Heart right ventricle (tissue), 16 donors: ENCODE measurements at places on chromosomes 7 and 10.

DNA sequence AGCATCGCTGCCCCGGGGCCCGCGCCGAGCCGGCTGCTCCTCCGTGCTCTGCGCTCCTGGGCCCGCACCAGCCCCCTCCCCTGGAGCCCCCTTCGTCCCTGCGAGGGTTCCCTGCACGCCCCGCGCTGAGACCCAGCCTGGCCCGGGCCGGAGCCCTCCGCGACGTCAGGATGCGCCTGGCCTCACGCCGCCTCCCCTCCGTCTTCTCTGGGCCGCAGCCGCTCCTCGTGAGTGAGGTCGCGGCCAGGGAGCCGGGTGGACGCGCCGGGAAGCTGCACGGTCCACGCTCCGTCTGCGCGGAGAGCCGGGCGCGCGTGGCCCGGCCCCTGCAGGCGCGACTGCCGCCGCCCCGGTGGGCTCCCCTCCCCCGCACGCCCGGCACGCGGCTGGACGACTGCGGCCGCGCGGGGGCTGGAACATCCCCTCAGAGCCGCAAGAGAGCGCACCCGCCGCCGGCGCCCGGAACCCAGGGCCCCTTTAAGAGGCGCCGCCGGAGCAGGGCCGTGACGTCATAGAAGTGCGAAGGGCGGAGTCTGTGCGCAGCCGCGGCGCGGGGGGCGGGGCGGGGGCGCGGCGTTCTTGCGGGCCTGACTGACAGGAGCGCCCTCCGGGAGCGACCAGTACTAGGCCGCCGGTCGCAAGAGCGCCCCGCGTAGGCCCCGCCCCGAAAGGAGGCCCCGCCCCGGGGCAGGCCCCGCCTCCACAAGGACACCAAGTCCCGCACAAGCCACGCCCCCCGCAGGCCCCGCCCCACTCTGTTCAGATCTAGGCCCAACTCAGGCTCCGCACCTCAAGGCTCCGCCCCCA is 507 bp upstream of the INPP5A start:
- peaks cover 53% of the 10 kb centered on the region for H3K4me1 ChIP-seq
- peak overlapping the region; percentile 82 for H3K4me3 ChIP-seq
- no peaks in the 10 kb centered on the region for H3K27me3 ChIP-seq
- DNase-seq = peak; percentile 100
- no peaks in the 10 kb centered on the region for H3K36me3 ChIP-seq
- peak overlapping the region; percentile 84 for H3K27ac ChIP-seq

DNA sequence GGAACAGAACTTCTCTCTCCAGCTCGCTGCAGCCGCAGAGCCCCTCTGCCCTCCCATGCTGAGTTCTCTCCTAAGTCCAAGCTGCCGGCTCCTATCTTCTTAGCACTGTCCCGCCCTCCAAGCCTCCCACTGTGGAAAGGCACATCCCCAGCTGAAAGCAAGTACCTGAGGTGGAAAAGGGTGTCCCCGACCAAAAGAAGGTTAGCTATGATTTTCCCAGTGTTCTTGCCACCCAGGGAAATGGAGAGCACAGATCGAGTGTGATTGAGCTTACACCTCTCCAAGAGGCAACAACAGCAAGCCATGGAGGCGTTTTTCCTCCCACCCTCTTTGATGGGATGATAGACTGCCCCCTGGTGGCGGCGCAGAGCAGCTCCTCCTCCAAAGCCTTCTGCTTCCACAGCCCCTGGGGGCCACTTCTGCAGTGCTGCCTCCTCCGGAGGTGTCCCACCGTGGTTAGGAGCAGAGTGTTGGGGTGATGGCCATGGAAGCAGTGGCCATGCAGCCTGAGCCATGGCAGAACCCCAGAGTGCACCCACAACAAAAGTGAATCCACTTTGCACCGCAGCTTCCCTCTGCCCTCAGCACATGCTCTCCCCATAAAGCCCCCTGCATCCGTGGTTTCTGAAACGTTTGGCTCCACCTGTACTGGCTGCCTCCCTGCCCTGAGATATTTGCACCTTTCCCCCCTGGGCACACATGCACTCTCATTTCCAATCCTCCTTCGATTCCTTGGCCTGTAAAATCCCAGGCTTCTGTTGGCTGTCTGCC is 143.1 kb upstream of the STK17A start:
- DNase-seq = peak; percentile 16
- H3K27ac ChIP-seq = no peak overlapping the region
- no peaks in the 10 kb centered on the region for H3K27me3 ChIP-seq
- H3K4me3 ChIP-seq = no peak overlapping the region
- no peaks in the 10 kb centered on the region for H3K36me3 ChIP-seq

DNA sequence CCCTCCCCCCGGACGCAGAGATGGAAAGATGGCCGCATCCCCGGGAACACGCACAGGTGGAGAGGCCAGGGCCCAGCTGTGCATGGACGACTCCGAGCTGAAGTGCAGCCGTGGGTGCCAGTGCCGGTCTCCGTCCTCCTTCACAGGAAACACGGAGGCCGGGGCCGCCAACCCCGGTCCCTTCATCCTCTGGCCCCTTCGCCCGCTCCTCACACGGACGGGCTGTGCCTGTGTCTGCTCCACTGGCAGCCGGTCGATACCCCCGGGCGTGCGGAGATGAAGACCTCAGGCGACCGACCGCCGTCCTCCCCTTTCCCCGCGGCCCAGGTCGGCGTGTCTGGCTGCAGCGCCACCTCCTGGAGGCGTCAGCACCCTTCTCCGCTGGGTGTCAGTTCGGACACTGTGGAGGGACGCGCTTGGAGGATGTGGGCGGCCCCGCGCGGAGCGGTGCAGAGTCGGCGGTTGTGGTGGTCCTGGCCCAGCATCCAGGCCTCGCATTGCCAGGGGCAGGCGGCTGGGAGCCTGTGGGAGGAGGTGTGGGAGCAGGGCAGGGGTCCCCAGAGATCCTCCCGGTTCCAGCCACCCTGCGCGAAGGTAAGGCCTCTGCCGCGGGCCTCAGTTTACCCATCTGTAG is 9.9 kb downstream of the ZNF511 start:
- H3K27me3 ChIP-seq = peaks cover 20% of the 10 kb centered on the region
- H3K4me1 ChIP-seq = peaks cover 6% of the 10 kb centered on the region
- H3K4me3 ChIP-seq = peak overlapping the region; percentile 37
- no peaks in the 10 kb centered on the region for H3K36me3 ChIP-seq
- DNase-seq = no peak

- H3K27ac ChIP-seq = no peak overlapping the region
- H3K4me1 ChIP-seq = no peaks in the 10 kb centered on the region
- no peak for DNase-seq
- H3K27me3 ChIP-seq = no peaks in the 10 kb centered on the region
- H3K36me3 ChIP-seq = no peaks in the 10 kb centered on the region
These were observed 14.0 kb upstream of the SCART1 start for GRCh38 chr10:133439517-133440461.

DNA sequence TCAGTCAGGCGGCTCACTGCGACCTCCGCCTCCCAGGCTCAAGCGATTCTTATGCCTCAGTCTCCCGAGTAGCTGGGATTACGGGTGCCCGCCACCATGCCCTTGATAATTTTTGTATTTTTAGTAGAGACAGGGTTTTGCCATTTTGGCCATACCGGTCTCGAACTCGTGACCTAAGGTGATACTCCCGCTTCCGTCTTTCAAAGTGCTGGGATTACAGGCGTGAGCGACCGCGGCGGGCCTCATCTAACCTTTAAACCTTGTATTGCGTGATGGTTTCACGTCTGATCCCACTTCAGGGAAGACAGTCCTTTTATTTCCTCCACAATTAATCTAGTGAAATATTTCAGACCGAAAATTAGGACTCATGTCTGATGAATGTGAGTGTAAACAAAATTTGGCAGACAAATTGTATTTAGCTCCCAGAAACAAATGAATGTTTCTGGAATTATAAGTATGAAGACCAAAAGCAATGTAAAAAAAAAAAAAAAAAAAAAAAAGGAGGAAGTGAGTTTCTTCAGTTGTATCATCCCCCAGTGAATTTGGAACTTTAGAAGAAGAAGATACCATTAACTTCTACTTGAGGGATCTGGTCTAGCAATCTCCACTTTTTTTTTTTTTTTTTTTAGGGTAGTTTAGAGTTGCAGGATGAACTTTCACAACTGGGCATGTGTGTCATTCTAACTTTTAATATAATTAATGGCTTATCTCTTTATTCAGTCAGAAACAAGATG is 1.6 kb downstream of the NUP42 start:
- H3K4me1 ChIP-seq = no peaks in the 10 kb centered on the region
- no peaks in the 10 kb centered on the region for H3K36me3 ChIP-seq
- H3K4me3 ChIP-seq = peak overlapping the region; percentile 84
- no peak overlapping the region for H3K27ac ChIP-seq
- DNase-seq = no peak

DNA sequence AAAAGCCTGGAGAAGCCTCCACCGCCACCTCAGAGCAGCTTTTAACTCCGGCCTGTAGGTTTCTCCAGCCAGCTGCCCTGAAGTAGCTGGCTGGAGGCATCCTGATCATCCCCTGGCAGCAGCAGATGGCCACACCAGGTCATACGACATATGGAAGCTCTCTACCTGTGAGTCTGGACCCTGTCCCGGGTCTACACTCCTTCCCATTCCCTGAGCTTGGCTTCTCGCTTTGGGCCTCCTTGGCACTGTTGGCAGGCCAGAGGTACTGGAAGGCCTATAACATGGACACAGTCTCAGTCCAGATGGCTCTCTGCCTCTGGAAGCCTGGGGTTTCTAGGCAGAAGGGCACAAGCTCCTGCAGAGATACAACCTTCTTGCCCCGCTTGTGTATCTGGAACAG is 43.5 kb upstream of the TRIM8 start:
- no peaks in the 10 kb centered on the region for H3K27me3 ChIP-seq
- no peak overlapping the region for H3K4me3 ChIP-seq
- H3K36me3 ChIP-seq = no peaks in the 10 kb centered on the region
- H3K27ac ChIP-seq = peak overlapping the region; percentile 74
- DNase-seq = no peak
- H3K4me1 ChIP-seq = peaks cover 97% of the 10 kb centered on the region
